Esophagus mucosa (tissue), 1 donor: ENCODE measurements at places on chromosomes 7 and 10. TPM values are rescaled to one million over a fixed set of nuclear protein-coding genes. Genes with fewer than 3 reads are reported as not detected.

Gene HMX3
- total RNA-seq: not detected

Gene TMEM196
- not detected for total RNA-seq

Gene SPDYE9
- not detected for total RNA-seq

Gene STAG3
- 0.48 TPM for total RNA-seq

Gene SNX10
- 2.1 TPM for total RNA-seq

Gene GSTO2
- total RNA-seq: 25.1 TPM

Gene KLLN
- total RNA-seq: 0.60 TPM

Gene CFAP70
- 0.40 TPM for total RNA-seq

Gene CARD11
- 0.80 TPM for total RNA-seq

Gene NOS3
- total RNA-seq: 3.1 TPM

Gene FOXI2
- total RNA-seq: 0.32 TPM

Gene CCL24
- 0.56 TPM for total RNA-seq

Gene CRHR2
- total RNA-seq: not detected

Gene TMEM273
- 3.8 TPM for total RNA-seq

Gene FKBP9
- total RNA-seq: 62.9 TPM

Gene BCL7B
- total RNA-seq: 34.8 TPM

Gene PRPS1L1
- not detected for total RNA-seq

Gene NPFFR1
- 0.04 TPM for total RNA-seq

Gene SLC16A9
- 14.3 TPM for total RNA-seq

Gene FAM25G
- total RNA-seq: 3.4 TPM

Gene STEAP1
- 8.8 TPM for total RNA-seq

Gene PITX3
- total RNA-seq: not detected

Gene GPR85
- total RNA-seq: 0.32 TPM

Gene DLD
- total RNA-seq: 63.5 TPM

Gene CDK1
- 25.2 TPM for total RNA-seq

Gene PCDH15
- not detected for total RNA-seq

Gene GPC2
- total RNA-seq: 0.20 TPM

Gene EBLN1
- total RNA-seq: not detected

Gene ASB10
- total RNA-seq: not detected

Gene DPCD
- total RNA-seq: 19.0 TPM

Gene LRRD1
- not detected for total RNA-seq

Gene CBX3
- 61.4 TPM for total RNA-seq

Gene GNAT3
- total RNA-seq: not detected

Gene PCBD1
- total RNA-seq: 45.8 TPM

Gene BLVRA
- 41.2 TPM for total RNA-seq
